ENCODE measurements at places on chromosomes 16 and 17.

DNA sequence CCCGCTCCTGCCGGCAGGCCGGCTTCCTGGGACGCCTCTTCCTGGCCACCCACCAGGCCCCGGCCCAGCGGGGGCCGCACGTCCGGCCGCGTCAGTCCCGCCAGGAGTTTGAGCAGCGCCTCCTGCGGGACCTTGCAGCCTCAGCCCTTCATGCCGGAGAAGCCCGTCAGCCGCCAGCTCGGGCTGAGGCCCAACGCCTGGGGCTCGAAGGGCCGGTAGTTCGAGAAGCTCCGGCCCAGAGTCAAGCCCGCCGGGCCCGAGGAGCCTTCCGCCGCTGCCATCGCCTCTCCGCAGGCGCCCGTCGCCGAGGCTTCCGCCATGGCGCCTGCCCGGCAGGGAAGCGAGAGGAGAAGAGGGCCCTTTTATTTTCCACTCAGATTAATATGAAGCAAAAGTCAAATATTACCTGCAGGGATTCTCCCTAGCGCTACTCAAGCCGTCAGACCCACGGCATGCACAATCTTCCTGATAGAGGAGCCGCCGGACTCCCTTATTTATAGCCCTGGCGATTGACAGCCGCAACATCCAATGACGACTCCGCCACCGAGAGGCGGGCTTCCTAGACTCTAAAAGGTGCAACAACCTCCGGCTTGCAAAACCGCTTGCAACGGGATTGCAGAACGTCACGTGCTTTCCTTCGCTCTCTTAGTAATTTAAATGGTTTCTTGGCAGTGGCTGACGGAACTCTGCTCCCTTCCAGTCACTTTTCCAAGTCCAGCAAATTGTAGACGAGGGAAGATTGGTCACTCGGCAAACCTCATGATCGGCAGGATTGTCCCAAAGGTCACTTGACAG lies at the start of gene SEPHS2:
Gene SEPHS2, minus strand, starts transcription at position 467 of the 795 bp plus-strand sequence. Its CDS starts 147 bp downstream, at position 320.
- peak; percentile 95 for DNase-seq

GRCh38 chr16:27362570-27363245 lies 39.3 kb upstream of the IL21R start:
- no peak for DNase-seq

DNA sequence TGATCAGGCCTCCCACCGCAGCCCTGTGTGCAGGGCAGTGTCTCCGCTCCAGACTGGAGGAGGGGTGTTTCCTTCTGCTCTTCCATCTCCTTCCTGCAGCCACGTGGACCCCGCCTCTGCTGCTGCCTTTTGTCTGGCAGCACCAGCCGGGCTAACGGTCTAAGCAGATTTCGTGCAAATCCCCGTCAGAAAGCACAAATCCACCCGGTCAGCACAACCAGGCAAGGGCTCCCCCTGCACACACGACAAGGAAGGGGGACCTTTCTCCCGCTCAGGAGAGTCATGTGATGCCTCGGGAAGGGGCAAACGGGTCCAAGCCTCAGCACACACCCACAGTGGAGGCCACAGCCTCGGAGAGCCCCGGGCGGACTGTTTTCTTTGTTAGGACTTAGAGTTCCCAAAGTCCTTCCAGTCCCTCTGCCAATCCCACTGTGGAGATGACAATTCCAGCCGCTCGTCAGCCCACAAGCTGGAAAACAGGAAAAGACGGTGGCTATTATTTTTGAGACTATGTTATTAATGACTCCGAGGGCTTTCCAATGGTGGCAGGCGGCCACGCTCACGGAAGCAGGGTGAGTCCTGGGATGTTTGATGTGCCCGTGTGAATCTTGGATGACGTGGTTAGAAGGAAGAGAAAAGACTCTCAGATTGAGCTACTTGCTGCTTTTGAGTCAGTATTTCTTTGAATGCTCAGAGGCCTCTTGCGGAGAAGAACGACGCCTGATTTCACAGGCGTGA lies 22.5 kb upstream of the MEAK7 start:
- DNase-seq: no peak

DNA sequence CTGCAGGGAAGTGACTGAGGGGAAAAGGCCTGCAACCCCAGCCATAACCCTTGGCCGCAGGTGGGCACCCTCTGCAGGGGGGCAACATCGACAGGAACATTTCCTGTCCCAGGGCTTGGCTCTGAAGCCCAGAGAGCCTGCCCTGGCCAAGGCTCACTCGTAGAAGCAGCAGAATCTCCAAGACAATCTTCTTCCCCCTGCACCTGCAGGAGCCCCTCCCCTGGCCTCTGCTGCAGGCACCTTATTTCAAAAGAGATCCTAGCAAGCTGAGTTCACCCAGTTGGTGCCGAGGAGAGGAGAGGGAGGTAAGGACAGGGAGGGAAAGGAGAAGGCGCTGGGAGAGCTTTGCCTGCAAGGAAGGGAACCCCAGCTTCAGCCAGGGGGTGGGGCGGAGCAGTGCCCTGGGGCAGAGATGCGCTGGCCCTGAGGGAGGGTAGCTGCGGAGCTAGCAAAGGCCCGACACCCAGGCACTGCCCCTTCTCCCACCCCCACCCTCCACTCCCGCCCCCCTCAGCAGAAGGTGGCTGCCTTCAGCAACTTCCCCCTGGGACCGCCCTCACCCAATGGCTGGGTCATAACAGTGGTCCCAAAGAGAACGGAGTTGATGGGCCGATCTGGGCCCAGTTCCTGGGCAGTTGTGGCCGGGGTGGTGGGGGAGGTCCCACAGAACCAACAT lies 104.3 kb upstream of the TNRC6C start:
- no peak for DNase-seq

DNA sequence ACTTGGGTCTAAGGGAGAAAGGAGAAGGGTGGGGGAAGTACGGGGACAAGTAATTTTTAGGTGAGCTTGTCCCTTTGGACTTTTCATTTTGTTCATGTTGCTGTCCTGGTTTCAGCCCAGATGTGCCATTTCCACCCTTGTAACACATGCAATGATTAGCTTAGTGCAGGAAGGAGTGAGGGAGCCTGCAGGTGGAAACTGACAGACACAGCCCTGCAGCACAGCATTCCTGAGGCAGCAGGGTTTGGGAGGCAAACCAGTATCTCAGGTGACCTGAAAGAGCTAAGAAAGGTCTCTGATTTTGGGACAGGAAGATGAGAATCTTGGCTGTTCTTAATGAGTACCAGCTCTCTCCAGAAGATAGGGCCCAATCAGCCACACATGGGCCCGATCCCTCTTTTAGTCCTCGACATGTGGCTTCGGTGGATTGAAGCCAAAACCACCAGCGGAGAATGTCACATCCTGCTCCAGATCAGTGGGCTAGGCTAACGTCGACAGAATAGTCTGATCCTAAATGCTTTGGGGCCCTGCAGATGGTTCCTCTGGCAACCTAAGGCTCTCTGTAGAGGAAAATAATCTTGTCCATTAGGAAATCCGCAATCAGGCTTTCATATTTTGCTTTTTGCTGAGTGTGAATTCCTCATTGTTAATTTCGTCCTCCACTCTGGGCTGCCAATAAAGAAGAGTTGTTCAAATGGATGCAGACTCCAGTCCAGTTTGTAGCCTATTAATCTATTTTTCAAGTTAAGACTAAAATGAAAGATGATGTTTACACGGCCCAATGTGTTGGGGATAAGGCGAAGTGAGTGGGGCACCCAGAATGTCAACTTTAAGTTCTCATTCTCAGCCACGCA lies 3.8 kb upstream of the RNF157 start:
- no peak for DNase-seq

DNA sequence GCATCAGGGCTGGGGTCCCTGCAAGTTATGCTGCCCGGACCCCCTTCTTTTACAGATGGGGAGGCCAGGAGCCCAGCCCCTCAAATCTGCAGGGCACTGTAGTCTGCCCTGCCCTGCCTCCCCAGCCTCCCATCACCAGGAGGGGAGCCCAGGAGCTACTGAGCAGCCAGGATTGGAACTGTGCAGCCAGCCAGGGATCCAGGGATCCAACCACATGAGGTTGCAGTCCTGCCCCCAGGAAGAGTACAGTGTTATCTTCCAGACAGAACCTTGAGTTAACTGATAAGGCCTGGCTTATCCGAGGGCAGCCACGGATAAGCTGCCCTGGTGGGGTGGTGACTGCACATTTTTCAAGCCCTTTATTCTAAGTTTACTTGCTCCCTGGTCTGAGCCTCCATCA lies 11.4 kb upstream of the NDRG4 start:
- DNase-seq: no peak

- no peak for DNase-seq
These were observed at the start of gene MILR1 for GRCh38 chr17:64448665-64449512. Gene MILR1 (plus strand): TSS chr17:64449115. CDS start chr17:64449169, 54 bp downstream.

DNA sequence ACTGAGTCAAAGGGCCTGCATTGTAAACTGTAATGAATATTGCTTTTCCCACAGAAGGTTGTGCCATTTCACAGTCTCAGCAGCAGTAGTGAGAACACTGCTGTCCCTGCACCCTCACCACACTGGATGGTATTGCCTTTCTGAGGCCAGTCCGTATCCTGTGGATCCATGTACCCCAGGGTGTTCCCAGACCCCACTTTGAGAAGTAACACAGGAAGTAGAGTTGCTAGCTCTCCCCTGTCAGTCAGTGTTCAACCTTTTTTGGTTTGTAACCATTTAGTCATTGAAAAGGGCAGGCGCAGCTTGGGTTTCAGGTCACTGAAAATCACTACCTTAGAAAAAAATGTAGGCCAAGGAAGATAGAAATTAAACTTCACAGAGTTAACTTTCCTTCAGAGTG lies 37.9 kb downstream of the SLFN12L start:
- no peak for DNase-seq

- no peak for DNase-seq
These were observed 8.6 kb upstream of the PECAM1 start for GRCh38 chr17:64399071-64399766.

DNA sequence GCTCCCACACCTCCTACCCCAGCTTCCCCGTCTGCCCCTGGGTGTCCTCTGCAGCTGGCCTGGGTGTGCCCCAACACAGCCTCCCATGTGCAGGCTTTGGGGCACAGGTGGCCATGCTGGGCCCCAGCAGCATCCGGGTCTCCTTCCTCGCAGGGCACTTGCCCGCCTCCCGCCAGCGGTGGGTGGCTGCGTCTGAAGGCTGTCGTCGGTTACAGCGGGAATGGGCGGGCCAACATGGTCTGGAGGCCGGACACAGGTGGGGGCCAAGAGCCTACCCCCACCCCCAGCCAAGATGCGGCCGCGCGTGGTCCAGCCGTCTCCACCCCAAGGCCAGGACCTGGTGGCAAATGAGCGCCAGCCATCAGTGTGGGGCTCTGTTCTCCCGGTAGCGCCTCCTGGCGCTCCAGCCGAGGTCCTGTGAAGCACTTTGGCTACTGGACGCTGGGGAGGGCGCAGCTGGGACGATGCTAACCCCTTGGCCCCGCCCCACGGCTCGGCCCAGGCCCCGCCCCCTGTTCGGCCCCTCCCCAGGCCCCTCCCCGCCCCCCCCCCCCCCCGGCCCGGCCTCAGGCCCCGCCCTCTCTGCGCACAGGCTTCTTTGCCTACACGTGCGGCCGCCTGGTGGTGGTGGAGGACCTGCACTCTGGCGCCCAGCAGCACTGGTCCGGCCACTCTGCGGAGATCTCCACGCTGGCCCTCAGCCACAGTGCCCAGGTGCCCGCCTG lies 7.3 kb upstream of the RHOT2 start:
- DNase-seq: peak; percentile 40

DNA sequence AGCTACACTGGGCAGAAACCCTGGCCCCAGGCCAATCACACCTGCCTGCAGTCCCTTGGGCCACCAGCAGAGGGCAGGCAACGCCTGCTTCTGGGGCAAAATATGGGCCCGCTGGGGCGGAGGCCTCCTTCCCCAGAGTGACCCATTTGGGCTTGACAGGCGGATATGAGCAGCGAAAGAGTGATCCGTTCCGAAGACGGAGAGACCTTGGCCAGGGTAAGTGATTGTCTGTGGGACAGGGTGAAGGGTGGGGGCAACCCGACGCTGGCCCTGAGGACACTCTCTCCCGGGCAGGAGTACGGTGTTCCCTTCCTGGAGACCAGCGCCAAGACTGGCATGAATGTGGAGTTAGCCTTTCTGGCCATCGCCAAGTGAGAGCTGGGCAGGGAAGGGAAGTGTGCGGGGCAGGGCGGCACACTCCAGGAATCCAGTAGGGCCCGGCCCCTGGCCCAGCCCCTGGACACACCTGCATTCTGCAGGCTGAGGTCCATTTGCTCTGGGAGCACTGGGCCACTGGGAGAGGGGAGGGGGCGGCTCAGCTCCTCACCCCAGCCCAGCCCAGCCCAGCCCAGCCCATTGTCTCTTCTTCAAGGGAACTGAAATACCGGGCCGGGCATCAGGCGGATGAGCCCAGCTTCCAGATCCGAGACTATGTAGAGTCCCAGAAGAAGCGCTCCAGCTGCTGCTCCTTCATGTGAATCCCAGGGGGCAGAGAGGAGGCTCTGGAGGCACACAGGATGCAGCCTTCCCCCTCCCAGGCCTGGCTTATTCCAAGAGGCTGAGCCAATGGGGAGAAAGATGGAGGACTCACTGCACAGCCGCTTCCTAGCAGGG lies 3.5 kb upstream of the NHERF1 start:
- DNase-seq: peak; percentile 65

DNA sequence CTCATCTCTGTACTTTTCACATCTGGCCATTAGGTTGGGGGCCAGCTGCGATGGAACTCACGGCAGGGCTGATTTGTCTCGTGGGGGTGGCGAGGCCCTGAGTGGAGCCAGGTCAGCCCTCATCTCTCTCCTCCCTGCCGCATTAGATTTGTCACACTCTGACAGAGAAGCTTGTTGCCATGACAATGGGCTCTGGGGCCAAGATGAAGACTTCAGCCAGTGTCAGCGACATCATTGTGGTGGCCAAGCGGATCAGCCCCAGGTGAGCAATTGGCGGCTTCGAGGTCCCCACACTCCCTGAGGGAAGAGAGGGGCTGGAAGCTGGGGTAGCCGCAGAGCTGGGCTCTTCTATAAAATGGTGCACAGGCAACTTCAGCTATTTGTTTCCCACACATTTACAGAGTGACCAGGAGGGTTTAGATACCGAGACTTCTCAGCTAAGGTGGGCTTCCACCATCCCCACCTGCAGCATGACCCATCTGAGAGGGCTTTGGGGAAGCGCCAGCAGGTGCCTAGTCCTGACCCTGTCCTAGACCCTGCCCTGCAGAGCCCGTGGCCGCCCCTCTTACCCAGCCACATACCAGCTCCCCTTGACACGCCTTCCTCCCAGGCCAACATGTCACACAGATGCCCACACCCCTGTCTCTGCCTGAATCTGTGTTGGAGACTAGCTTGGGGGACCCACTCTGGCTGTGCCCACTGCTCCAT lies 8.4 kb downstream of the TMEM98 start:
- no peak for DNase-seq

DNA sequence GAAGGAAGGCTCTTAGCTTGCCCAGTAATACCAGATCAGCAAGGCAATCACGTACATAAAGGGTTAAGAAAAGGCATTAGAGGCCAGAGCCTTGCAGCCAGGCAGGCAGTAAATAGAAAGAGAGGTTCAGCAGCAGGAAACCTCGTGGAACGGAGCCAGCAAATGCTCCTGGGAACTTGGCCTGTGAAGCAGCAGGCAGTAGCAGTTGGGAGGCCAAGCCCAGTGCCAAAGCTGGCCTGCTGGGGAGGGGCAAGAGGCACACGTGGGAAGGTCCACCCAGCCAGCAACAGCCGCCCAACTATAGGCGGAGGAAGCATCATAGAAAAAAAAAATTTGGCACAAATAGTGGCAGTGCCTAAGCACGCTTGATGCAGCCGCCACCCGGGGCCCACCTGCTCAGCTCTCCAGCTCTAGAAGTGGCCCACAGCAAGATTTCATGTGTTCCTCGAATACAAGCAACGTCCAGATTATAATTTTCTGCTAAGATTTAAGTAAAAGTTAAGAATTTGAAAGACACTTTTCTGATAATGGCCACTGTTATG lies 2339.5 kb downstream of the TP53TG3F start:
- no peak for DNase-seq

- no peak for DNase-seq
These were observed 93.1 kb downstream of the SALL1 start for GRCh38 chr16:51057969-51058337.
